Cortex of kidney (tissue), 1 donor: ENCODE measurements at places on chromosomes 12 and 14.

DNA sequence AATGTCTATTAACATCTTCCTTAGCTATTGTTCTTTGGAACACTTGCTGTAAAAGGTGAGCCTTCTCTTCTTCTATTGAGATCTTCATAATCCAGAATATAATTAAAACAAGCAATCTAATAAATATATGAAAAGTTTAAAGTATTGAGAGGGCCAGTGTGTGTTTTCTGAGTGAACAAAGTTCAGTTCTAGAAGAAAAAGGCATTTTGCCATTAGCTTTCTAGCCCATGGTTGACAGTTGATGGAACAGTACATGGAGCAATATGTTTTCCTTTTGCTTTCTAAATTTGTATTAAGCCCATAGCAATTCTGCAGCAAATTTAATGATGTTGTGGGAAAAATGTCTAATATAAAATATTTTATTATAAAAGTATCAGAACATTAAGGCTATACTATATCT, 853.0 kb downstream of the TRHDE start:
- no peak for DNase-seq

DNA sequence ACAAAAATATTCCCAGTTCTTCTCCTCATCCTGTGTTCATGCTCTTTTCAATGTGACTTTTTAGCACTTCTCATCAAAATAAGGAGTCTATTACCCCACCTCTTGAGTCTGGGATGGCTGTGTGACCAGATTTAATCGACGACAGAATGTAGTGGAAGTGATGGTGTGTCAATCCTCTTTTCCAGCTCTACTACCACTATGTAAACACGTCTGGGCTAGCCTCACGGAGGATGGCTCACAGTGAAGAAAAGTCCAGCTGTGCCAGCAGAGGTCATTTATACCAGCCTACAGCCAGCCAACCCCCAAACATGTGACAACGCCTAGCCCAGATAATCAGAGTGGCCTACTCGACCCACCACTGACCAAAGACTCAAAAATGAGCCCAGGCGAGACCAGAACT, 37.3 kb upstream of the FGF6 start:
- no peak for DNase-seq

GRCh38 chr14:68663385-68664076, 129.3 kb downstream of the ZFP36L1 start:
- no peak for DNase-seq

- DNase-seq = no peak
Observed at GRCh38 chr12:109359131-109359690, 11.5 kb downstream of the MYO1H start.

DNA sequence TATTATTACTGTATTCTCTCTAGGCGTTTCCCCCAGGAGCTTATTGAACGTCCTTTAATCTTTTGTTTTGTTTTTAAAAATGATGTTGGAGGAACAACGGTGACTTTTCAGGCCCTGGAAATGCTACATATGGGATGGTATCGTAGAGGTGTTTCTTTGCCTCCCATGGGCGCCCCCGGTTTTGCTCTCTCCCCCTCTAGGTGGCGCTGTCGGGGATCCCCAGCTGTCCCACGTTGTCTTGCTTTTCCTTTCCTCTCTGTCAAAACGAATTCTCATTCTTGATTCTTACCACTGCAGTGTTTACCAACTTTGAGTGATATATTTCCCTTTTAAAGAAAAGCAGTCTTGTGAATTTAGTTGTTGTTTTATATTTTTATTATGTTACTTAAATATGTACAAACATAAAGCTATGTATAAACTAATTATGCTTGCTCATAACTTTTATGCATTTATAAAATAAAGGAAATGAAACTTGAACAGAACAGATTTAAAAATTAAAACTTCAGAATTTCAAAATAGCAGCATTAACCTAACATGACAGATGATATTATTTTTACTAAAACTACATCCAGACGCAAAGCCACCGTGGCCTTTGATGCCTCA, 171.9 kb downstream of the RGS6 start:
- no peak for DNase-seq

- no peak for DNase-seq
Observed at GRCh38 chr14:103684471-103684870, 30.8 kb downstream of the XRCC3 start.

DNA sequence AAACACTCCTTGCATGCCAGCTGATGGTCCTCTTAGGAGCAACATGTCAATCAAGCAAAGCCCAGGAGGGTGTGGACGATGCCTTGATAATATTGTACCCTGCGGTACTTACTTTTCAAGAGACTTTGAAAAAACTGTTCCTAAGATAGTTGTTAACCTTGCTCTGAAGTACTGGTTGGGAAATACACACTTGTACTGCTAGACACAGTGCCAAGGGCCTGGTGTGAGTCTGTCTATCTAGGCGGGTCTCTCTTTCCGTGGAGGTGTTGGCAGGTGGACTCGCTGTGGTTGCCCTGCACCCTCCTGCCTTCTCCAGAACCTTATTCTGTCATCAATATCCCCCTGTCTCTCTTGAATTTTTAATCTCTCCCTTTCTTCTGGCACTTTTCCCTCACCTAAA, 189.4 kb downstream of the NRXN3 start:
- no peak for DNase-seq

GRCh38 chr12:89481213-89481914, 43.2 kb downstream of the GALNT4 start:
- no peak for DNase-seq

GRCh38 chr12:132739600-132740312, 21.9 kb downstream of the ANKLE2 start:
- DNase-seq = no peak

DNA sequence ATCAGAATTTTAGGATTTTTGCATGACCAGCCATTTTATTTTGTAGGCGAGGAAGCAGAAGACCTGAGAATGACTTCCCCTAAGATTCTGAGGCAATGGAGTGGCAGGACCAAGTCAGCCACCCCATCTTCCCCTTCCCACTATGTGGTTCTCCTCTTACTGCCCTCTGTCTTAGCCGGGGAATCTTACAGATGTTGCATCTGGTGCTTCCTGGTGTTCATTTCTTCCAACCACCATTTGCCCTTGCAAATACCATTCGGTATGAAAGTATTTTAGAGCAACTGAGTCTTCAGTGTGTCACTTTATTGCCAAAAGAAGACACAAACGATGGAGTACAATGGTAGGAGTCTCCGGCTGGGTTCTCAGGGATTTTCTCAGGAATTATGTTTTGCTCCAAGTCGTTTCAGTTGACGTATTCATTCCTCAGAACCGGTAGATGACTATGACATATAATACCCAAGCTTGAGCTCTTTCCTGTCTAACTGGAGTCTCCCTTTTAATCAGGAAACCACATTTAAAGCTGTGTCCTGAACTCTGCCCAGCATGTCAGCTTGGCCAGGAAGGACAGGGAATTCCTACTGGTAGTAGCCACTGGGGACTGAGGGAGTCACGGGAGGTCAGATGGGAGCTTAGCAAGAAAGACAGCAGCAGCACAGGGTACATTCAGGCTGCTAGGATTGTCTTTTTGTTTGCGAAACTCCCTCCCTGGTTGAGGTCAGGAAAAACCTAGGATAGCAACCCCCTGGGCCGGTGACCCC, 87.0 kb downstream of the SAMD4A start:
- DNase-seq = no peak

DNA sequence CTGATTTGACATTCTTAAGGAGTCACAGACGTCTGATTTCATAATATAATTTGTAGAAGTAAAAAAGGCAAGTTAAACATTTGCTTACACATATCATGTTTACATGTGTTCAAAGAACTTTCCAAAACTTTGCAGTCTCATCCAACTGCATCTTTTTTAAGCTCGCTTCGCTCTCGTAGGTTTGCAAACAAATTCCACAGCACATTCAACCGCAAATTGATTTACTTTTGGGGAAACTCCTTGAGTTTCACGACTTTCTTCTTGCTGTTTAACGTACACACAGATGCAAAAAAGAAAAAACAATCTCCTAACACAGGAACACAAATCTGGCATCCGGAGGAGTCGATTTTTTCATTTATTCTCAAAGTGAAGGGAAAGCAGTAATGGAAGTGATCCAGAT, 1149.5 kb downstream of the VRK1 start:
- DNase-seq = no peak

- no peak for DNase-seq
Observed at GRCh38 chr12:45473636-45474035, 255.9 kb upstream of the ARID2 start.

GRCh38 chr14:97408503-97408902, 611.3 kb downstream of the VRK1 start:
- DNase-seq = no peak

DNA sequence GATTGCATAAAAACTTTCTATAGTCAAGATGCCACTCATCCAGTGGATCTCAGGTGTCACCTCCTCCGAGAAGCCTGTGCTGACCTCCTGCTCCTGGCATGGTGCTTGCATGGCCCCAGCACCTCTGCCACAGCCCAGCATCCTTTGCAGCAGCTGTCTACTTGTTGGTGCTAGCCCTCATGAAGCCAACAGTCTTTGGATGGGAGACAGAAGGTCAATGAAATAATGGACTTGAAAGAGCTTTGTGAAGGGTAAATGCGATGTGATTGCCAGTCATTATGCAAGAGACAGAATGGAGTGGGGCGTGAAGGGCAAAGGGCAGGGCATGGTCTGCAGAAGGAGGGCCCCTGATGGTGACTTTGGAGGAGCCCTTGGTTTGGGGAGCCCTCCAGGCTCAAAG, 63.0 kb upstream of the CLMN start:
- no peak for DNase-seq

DNA sequence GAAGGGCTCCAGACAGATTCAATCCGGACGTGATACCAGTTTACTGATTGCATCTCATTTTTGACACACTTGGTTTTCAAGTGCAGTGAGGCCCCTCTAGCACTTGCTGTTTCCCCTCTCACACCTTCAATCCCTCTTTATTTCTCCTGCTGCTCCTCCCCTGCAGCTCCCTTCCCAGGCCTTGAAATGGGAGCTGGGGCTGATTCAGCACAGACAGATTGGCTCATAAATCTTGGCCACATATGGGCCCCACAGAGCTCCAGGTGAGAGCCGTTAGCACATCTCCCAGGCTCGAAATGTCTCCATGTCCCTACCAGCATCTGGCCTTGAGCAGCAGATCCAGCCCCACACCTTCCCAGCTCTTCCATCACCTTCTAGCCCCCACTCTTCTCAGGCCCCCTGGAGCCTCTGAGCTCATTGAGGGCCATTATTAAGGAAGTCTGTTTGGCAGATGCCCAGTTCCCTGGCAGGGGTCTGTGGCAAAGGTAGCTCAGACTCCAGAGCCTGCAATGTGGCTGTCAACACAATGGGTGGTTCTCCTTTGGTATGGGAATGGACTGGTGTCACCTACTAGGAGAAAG, 220.3 kb upstream of the FKBP4 start:
- DNase-seq = no peak

- DNase-seq = no peak
Observed at GRCh38 chr14:102039157-102039556, 47.7 kb downstream of the HSP90AA1 start.

- DNase-seq = no peak
Observed at GRCh38 chr12:14066021-14066420, 84.6 kb upstream of the GRIN2B start.

GRCh38 chr12:130752692-130753230, 36.7 kb upstream of the RIMBP2 start:
- no peak for DNase-seq

- DNase-seq = no peak
Observed at GRCh38 chr12:132365226-132365625, 35.8 kb upstream of the GALNT9 start.

DNA sequence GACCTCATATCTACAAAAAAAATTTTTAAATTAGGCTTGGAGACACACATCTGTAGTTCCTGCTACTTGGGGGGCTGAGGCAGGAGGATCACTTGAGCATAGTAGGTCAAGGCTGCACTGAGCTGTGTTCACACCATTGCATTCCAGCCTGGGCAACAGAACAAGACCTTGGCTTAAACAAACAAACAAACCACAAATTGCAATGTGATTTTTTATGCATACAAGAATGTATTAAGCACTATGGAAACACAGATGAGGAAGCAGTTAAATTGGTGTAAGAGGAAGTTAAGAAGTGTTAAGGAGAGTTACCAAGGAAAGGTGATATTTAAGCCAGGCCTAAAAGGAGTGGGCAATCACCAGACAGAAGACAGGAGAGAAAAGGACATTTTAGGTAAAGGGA, 83.6 kb upstream of the HECTD1 start:
- no peak for DNase-seq

DNA sequence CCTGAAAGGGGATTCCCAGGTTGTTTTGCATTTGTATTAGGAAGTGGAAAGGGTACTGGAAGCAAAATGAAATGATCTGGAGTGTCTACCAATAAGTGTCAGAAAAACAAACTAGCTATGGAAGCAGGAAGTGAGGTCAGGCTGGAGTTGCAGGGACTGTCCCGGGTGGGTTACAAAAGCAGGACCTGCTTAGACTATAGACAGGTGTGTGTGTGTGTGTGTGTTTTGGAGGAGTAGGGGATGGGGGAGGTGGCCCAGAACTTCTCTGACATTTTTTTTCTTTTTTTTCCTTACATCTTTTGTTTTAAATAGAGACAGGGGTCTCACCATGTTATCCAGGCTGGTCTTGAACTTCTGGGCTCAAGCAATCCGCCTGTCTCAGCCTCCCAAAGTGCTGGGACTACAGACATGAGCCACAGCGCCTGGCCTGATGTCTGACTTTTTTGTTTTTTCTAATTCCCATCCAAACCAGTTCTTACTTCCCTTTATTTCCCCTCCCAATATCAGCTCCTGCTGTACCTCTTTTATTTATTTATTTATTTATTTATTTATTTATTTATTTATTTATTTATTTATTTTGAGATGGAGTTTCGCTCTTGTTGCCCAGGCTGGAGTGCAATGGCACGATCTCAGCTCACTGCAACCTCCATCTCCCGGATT, 512 bp upstream of the RND1 start:
- DNase-seq = no peak
